ENCODE measurements at places on chromosomes 2 and 18.

DNA sequence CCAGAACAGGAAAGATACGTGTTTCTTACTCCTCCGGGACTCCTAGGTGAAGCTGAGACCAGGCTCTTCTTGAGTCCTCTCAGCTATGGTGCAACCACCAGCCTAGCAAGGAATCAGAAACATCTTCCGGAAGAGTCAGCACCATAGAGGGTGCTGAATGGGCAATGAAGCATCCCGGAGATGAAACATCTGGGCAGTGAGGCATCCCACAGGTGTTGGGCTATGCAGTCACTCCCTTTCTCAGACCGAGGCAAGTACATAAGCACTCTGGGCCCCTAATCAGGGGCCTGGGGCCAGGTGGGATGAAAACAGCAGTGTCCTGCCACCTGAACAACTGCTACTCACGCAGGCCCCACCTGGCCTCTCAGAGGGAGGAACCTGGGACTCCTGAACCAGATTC, 1.4 kb upstream of the CAPN10 start:
- DNase-seq = no peak

DNA sequence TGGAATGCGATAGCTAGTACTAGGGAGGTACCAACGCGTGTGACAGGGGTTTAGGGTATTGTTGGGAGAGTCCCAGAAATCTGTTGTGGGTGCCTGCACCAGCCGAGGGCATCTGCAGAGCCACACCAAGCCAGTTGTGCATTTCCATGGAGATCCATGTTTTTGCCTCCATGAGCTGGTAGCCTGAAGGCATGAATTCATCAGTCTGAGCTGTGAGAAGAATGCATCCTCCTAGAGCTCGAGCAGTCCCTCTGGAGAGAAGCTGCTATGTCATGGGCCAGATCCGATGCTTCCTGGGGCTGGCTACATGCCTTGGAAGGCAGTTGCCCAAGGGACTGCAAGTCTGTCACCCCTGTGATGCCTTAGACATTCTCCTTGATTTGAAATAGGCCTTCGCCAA, 57.9 kb downstream of the LIPG start:
- DNase-seq = no peak

DNA sequence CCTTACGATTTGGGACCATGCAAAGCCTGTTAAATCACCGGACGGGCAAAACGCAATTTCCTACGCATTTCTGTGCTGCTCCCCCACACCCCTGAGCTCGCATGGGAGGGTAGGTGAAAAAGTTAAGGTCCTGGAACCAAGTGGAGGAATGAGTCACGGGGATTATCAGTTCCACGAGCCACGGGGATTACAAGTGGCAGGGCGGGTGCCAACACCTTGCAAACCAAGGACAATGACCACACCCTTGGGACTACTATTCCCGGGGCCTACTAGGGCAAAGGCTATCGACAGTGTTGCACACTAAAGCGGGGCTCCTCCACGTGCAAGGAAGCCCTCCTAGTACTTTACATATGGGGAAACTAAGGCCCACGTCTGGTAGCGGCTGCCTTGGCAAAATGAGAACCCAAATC, 447 bp downstream of the RETSAT start:
- DNase-seq = no peak

DNA sequence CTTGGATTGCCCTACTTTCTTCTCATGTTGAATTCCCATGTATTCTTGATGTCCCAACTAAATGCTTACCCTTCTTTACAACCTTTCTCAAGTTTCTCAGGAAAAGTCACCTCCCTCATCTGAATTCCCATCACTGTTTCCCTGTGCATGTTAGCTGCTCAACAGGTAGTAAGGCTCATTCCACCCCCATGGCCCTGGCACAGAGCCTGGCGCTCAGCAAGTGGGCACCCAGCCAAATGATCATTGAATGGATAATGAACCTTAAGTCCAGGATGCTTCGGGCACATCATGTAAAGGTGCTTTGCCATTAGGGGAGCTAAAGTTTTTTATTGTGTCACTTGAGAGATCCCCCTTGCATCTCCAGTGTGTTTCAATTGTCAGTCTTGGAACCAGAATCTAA, 124.0 kb downstream of the PKP4 start:
- no peak for DNase-seq

DNA sequence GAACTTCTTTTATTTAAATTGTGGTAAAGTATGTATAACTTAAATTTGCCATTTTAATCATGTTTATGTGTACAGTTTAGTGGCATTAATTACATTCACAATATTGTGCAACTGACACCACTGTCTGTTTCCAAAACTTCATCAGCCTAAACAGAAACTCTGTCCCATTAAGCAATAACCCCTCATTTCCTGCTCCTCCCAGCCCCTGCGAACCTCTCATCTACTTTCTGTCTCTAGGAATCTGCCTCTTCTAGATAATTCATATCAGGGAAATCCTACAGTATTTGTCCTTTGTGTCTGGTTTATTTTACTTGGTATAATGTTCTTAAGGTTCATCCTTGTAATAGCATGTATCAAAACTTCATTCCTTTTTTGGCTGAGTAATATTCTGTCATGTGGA, 75.1 kb downstream of the BOLA3 start:
- no peak for DNase-seq

DNA sequence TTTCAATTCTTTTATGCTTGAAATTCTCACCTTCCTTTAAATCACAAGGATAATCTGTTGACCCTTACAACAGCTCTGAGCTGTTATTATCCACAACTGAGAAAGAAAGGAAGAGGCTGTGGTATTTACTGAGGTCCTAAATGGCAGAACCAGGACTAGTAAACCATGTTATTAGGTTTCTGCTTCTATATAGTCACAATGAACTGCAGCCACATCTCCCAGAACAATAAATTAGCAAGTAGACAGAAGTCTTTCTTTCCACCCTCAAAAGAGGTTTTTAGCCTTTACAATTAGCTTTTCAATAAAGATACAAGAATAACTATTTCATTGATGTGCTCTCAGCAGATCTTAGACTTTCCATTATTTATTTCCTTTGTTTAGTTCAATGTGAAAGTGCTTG, 374.2 kb downstream of the NRXN1 start:
- DNase-seq = no peak

DNA sequence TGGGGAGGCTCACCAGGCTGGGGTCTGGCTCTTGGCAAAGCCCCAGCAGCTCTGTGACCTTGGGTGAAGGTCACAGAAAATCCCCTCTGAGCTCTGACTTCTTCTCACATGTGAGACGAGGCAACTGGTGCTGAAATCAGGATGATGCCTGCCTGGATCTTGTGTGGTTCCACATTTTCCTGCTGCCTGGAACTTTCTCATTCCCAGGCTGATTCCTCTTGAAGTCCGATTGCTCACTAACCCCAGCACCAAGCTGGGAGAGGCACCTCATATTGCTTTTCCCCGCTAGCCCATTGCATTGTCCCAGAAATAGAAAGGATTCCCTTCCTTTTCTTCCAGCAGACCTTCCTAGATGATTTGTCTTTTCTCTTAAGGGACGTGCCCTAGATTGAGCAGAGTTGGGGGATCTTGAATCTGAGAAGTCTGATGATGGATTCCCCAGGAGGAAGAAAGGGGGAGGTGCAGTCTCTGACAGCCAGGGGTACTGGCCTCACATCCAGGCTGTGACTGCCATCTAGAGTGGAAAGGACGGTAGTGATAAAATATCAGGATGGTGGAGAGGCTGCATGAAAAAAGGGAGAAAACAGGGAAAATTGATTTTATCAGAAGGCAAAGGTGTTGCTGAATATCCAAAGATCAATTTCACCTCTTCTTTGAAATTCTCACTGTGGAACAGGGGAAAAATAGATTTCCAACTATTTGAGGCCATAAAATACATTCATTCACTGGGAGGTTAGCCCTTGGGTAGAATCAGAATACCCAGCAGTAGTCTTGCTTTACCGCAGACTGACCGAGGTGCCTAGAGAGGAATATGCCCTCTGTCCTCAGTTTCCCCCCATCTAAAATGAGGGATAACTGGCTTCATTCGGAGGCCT, 96.3 kb downstream of the FAM210A start:
- no peak for DNase-seq

GRCh38 chr2:22487036-22487435, 897.9 kb upstream of the KLHL29 start:
- no peak for DNase-seq

GRCh38 chr2:68032702-68033101, 30.1 kb downstream of the C1D start:
- no peak for DNase-seq

DNA sequence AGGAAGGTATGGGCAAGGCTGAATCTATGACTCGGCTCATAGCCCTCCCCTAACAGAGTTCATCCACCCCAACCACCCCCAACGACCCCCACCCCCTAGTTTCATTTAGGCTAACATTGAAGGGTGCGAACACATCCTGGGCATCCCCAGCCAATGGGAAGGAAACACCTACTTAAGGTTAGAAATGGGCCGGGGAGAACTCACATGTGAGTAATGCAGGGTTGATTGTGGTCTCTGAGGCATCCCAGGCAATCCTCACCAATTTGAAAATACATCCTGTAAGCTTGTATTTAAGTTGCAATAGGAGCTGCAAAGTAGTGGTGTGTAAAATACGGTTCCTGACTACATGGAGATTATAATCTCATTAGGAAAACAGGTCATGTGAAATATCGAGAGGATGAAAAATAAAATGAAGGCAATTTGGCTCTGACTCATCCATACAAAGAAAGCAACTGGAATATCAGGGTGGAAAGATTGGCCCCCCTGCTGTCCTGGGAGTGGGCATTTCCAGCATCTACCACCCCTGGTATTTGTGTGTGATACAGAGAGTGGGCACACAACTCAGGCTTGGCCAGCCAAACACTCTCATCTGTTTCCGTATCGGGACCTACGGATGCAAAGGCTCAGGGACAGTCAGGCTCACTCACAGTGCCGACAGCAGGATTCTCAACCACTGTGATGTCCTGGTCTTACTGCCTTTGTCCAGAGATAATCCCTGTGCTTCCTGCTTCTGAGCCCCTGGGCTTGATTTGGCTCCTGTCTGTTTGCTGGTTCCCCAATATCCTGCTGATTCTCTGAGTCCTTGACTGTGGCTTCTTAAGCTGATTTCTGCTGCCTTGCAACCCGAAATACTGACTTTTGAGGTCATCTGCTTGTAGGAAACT, 90.0 kb upstream of the NCKAP5 start:
- DNase-seq = no peak

DNA sequence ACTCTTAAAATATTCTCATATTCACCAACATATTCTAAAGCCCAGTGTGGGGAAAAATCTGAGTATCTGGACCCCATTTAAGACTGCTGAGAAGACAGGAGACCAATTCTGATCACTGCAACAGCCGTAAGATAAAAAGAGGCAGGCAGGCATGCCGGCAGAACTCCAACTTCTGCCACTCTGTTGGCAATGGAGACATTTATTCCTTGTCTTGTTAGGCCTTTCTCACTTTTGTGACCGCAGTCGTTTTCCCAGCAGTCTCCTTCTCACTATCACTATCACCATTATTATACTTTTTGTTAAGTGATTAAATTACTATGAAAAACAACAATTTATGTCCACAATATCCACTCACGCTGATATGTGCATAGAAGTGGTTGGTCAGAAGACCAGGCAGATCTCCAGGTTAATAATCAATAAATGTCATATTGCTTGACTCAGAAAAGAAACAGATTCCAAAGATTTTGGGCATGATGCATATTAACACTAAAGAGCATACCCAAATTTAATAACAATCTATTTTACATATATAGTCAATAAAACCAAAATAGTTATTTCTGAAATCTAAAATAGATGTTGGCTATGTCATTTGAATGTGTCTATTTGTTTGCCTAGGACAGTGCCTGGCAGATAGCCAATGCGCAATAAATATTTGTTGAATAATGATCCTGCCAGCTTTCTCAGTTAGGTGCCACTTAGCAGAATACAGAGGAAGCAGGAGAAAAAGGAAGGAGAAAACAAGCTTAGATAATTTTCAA, 38.2 kb downstream of the SESTD1 start:
- DNase-seq = no peak

DNA sequence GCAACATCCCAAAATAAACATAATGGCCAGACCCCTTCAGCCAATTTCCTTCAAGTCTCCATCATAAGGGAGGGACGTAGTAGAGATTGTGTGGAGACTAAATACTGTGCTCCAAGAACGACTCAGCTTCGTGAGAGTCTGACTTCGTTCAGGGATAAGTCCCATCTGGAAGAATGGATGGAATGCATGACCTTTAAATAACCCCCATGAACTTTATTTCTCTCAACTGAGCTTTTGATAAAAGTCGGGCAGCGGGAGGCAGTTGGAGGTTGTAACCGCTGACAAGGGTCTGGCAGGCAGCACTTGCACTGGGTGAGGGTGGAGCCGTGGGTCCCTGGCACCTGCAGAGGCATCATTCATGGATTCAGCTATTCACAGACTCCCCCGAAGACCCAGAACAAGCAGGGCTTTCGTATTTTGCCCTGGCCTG, 115.9 kb downstream of the ZFP36L2 start:
- DNase-seq = no peak

DNA sequence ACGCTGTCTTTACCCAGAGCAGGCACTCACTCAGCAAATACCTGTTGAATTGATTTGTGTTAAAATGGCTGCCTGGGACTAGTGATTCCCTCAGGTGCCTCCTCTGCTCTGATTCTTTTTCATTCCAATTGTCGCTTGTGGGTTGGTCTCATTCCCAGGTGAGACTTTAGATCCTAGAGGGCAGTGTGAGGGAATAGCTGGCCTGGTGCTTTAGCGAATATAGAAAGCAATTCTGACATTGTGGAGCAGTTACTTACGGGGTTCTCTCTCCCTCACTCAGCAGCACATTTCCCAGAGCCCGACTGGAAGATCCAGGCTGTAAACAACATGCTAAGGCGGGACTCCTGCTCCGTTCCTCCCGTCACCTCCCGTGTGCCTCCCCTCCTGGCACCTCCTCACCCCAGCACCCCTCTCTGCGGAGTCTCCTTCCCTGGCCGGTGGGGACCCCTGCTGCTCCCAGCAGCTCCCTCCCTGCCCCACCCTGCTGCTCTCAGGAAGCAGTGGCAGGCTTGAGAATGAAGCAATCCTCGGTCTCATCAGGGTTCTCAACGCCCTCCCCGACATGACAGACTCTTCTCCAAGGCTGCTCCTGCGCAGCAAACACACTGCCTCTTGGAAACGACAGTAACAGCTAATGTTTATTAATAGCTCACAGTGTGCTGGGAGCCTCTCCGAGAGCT, 26.9 kb downstream of the CELF4 start:
- no peak for DNase-seq

GRCh38 chr2:132909427-132909826, 239.4 kb upstream of the LYPD1 start:
- no peak for DNase-seq

GRCh38 chr2:158903711-158904405, 64.6 kb upstream of the TANC1 start:
- DNase-seq = no peak

GRCh38 chr2:106078096-106078495, 116.0 kb downstream of the UXS1 start:
- no peak for DNase-seq

- DNase-seq = no peak
These were observed at the start of gene HMSD for GRCh38 chr18:63949068-63949737. HMSD (plus strand) TSS chr18:63949301; CDS start chr18:63953456, 4,155 bp downstream.

- DNase-seq = no peak
These were observed 199.9 kb downstream of the HDAC4 start for GRCh38 chr2:239200646-239201530.

GRCh38 chr2:143551971-143552650, 422.9 kb downstream of the ARHGAP15 start:
- DNase-seq = no peak

- DNase-seq = no peak
These were observed 139.6 kb downstream of the PAX3 start for GRCh38 chr2:222159221-222159620.
